M059J (cell line): ENCODE measurements at places on chromosomes 7 and 10.

DNA sequence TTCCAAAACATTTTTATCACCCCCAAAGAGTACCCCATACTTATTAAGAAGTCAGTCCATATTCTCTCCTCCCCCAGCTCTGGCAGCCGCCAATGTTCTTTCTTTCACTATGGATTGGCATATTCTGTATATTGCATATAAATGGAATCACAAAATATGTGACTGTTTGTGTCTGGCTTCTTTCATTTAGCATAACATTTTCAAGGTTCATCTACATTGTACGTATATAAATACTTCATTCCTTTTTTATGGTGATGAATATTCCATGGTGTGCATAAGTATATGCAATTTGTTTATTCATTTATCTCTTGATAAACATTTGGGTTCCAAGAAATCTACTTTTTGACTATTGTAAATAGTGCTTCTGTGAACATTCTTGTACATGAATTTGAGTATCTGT, 653.1 kb downstream of the XPNPEP1 start:
- no peak for DNase-seq

- no peak for DNase-seq
These were observed 45.3 kb downstream of the NRG3 start for GRCh38 chr10:81920213-81920829.

DNA sequence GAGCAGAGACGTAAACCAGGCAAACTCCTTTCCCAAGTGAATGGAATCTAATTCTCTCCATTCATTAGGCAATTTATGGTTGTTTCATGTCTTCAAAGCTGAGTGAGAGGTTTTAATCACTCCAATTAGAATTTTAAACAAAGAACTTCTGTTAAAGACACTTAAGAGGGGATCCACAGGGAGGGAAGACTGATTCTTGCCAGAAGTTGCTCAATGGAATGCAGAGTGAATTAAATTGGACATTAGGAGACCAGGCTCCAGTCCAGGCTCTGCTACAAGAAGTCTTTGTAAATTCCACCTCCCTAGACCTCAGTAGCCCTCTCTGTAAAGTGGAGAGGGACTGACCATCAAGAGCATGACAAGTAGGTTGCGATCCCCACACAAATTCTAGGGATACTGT, 130.7 kb upstream of the TMEM72 start:
- no peak for DNase-seq

GRCh38 chr10:13049774-13050420, 48.4 kb upstream of the CCDC3 start:
- DNase-seq: no peak

DNA sequence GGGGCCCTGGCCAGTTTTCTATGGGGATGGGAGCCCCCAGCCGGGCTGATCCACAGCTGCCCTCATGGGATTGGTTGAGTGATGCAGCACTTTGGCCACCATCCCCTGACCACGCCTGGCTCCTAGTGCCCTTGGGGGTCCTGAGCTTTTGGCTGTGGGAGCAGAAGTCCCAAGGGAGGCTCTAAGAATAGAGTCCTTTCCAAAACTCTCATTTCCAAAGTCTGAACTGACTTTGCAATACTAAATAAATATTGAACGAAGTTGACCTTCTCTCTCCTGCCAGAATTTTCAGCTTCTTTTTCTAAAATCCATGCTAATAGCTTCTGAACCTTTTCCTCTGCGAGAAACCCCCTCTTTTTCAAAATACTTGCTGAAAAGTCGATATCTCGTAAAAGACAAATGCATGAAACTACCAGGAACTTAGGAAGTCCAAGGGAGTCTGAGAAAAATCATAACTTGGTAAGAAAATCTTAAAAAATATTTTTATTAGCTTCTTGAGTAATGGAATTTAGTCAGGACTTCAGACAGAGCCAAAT, 62.7 kb upstream of the IGFBP3 start:
- DNase-seq: no peak

GRCh38 chr7:67947646-67948045, 951.0 kb downstream of the TYW1 start:
- peak; percentile 76 for DNase-seq

DNA sequence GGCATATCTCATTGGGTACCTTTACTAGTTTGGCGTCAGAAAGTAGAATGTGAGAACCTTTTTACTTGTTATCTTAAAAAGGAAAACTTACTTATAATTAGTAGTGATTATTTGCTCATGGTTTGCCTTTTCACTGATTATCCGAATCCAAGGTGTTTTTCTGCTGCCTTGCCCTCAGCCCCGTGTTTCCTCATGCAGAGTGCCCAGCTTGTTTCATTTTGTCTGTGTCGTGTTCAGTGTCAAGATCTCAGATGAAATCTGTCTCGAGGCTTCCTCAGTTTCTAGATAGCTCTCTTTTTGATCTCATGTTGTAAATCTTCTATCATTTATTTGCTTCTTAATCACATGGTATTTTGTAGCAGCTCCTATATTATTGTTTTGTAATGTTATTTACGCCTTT, 30.1 kb downstream of the RPA3 start:
- DNase-seq: no peak

DNA sequence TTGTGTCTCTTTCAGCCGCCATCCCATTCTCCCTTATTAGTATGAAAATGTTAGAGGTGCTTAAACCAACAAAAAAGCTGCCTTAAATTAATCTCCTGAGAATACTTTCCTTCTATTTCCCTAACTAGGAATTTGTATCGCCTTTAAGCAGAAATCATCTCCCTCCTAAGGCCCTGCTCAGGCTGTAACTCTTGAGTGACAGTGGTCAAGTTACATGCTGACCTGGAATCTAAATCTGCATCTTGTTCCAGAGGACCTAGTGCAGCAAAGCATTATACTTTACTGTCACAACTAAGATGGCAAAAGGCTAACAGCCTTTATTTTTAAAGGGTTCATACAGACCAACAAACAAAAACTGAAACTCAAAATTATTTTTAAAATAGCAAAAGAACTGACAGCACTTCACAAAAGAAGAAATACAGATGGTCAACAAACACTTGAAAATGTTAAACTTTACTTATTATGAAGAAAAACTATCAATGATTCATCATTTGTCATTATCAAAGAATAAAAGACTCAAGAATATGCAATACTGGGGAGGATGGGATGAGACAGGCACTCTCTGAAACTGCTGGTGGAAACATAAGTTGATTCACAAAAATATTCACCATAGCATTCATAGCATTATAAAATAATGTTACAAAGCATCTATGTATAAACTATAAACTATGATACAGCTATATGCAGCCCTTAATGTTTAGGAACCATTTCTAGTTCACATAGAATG, 11.0 kb downstream of the CYREN start:
- no peak for DNase-seq

GRCh38 chr10:70587045-70587658, 15.4 kb downstream of the PRF1 start:
- no peak for DNase-seq

DNA sequence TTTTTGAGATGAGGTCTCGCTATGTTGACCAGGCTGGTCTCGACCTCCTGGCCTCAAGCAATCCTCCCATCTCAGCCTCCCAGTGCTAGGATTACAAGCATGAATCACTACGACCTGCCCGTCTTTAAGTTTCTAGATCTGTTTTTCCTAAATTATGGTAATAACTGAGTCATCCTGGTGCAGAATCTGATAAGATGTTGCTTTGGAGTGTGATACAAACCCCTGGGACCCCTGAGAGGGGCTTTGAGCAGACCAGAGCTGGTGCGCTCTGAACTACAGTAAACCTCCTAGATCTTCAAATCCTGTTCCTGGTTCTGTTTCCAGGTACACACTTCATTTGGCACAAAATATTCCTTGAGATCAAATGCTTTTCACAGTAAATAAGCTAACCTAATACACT, 34.2 kb downstream of the RPP38 start:
- no peak for DNase-seq

DNA sequence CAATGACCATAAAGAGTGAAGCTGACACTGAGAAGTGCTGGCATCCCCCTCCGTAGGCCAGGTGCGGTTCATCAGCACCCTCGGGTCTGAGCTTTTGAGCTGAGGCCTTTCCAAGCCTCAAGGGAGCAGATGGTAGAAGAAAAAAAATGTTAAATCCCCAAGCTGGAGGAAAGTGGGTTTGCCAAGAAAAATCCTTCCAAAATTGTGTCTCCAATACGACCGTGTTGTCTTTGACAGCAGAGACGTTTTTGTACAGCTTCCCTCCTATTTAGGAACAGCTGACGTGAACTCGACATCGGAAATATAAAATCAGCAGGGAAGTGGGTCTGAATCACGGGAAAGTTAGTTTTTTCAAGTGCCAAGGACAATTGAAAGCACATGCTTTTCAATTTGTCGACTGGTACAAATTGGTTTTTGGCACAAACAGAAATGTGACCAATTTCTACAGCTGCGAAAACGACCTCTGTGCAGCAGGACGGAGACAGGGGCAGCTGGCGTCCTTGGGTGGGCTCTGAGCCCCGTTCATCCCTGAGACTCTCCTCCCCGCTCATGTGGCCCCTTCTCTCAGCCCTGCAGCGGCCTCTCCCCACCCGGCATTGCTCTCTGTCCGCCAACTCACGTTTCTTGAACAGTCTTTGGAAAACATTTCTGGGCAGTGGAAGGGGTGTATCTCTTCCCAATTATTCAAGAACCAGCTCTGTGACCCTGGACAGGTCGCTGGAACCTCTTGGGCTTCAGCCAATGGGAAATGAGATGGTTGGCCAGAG, 89.9 kb downstream of the PAXIP1 start:
- DNase-seq: no peak

DNA sequence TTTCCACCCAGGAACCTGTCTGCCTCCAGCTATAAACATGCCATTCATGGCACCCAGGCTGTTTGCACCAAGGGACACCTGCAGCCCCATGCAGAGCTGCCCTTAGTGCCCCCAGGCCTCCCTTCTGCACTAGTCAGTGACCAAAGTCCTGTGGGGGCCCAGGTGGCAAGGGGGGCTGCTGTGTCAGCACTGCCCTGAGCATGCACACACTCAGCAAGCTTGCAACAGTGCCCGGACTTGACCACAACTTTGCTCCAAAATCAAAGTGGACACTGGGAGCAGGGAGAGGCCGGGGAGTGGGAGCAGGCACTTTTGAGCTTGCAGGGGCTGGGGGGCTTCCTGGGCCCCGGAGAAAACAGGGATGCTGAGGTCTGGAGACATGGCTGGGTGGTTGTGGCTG, 192.9 kb upstream of the MBL2 start:
- DNase-seq: no peak

- no peak for DNase-seq
These were observed 46.3 kb downstream of the TAS2R16 start for GRCh38 chr7:122949186-122949585.

DNA sequence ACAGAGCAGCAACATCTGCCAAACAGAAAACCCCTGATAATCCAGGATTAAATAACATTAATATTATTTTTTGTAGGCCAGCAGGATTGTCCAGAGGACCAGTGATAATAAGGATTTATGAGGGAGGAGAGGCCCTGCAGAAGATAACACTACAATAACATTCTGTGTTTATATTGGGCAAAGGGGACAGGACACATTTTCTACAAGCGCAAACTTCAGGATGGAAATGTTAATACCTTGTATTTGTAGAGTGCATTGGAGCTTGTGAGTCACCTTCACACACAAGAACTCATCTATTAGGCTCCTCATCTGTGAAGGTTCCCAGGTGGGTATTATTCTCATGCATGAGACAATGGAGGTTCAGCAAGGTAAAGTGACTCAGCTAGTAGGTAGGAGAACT, 51.0 kb downstream of the BAMBI start:
- DNase-seq: no peak

- DNase-seq: no peak
These were observed 113.1 kb downstream of the CTTNBP2 start for GRCh38 chr7:117759950-117760640.

- peak; percentile 52 for DNase-seq
These were observed 45.9 kb upstream of the GNAI1 start for GRCh38 chr7:80088705-80089104.

DNA sequence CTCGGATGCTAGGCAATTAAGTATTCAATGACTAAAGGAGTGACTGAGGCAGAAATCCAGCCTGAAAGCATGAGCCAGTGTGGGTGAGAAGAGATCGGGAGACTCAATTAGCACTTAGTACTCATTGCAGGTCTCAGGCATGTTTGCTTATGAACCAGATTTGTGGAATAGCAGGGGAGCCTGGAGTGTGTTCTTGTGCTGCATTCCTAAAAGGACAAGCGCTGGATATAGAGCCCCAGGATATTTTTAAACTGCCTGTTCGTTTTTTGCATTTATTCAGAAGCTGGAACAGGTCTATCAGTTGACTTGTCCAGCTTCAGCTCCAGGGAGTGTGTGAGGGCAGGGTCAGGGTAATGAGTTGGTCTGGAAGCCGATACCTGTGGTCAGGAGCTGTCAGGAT, 120.3 kb downstream of the BMPER start:
- DNase-seq: no peak

GRCh38 chr10:113479346-113480080, 73.3 kb upstream of the HABP2 start:
- no peak for DNase-seq

DNA sequence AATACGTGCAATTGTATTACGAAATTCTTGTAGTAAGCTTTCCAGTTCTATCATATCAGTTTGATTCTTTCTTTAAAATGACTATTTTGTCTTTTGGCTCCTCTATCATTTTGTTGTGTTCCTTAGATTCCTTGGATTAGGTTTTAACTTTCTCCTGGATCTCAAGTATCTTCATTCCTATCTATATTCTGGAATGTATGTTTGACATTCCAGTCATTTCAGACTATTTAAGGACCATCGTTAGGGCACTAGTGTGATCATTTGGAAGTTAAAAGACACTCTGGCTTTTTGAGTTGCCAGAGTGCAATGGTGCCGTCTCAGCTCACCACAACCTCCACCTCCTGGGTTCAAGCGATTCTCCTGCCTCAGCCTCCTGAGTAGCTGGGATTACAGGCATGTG, 45.7 kb upstream of the SFTPD start:
- DNase-seq: no peak

DNA sequence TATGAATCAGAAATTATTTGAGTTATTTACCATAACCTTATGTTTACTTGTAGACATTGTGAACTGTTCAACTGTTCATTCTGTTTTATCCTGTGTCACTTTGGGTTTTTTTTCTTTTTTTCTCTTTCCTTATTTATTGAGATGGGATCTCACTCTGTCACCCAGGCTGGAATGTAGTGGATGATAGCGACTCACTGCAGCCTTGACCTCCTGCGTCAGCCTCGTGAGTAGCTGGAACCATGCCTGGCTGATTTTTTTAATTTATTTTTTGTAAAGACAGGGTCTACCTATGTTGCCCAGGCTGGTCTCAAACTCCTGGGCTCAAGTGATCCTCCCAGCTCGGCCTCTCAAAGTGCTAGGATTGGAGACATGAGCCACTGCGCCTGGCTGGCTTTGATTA, 97.1 kb downstream of the CSTF2T start:
- peak; percentile 18 for DNase-seq

GRCh38 chr10:96614515-96614914, 27.7 kb upstream of the TM9SF3 start:
- peak; percentile 99 for DNase-seq

- DNase-seq: no peak
These were observed 1301.5 kb upstream of the SORCS1 start for GRCh38 chr10:108465871-108466641.

DNA sequence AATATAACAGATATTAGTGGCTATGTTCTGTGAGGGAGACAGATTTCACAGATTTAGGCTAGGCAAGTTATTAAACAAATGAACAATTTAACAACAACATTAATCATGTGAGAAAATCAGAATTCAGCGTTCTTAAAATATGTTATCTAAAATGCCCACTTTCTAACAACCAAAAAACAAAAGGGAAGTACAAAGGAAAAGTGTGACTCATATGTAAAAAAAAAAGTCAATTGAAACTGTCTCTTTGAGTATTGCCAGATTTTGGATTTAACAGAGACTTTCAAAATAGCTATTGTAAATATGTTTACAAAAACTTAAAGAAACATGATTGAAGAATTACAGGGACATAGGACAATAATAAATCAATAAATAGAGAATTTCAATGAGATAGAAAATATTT, 34.8 kb upstream of the ARHGAP22 start:
- no peak for DNase-seq
